ENCODE measurements at places on chromosomes 13 and 19.
A peak's percentile ranks its signal among the peaks of the same experiment; 100 is the strongest.

DNA sequence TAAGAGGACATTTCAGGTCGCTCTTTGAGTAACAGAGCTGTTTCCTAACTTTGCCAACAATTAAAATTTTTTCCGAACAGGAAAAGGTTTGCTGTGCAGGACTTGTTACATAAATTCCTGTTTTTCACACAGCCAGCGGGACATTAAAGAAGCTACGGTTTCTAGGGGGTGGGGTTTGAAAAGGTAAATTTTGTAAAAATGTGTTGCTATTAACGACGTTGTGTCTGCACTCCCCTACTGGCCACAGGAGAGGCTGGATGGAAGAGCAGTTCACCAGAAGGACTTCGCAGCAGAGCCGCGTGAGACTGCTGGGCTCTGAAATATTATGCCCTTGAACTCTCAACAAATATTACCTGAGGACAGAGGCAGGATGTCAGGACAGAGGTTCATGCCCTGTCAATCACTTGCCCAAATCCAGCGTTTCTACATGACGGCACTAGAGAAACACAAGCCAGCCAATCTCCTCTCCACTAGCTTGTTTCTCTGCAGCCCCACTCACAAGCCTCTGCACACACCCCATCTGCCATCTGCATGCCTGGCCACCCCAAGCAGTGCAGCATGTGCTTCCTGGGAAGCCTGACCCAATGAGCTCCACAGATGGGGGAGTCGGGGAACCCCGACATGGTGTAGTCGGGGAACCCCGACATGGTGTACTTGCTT is 102.0 kb downstream of the FOXO1 start:
- no peak for DNase-seq

- DNase-seq, result no peak
These were observed 8.3 kb downstream of the IRS2 start for GRCh38 chr13:109778102-109778542.

DNA sequence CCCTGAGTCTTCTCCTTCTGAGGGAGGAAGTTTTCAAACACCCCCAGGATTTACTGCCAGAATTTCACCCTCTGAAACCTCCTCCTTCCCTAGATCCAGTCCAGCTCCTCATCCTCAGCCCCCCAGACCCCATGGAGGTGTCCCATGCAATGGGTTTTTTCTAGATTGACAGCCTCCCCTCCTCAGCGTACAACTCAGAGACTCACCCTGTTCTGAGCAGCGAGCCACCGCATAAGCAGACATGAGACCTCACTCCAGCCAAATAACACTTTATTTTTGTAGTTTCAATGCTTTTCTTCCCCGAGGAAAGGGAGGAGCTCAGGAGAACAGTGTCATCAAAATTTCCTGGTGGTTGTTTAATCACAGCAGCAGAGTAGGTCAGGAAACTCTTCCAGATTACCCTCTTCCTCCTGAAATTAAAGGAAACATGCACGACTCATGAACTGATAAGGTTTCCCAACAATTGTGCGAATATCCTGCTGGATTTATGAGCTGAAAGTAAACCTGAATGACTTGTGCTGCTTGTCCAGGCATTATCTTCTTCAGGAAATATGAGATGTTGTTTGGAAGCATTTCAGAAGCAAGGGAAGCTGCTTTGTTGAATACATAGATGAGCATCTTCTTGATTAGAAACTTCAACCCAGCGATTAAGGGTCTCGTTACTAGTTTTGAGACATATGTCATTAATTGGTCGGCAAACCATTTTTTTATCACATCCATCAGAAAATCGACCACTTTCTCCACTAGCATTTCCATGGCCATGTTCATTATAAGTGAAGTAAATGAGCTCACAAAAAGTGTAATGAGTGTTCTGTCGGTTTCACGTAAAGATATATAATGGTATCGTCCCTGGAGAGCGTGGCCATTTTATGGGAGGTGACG is 36.2 kb downstream of the ERICH4 start:
- DNase-seq, result no peak

- no peak for DNase-seq
These were observed 24.9 kb upstream of the RNF113B start for GRCh38 chr13:98201984-98202383.

- DNase-seq, result peak; percentile 61
These were observed 29.6 kb upstream of the RCBTB2 start for GRCh38 chr13:48562296-48563066.

GRCh38 chr13:94431574-94431973 is 47.9 kb downstream of the DCT start:
- DNase-seq, result no peak

GRCh38 chr19:43624933-43625332 is 5.5 kb upstream of the ZNF428 start:
- peak; percentile 59 for DNase-seq

DNA sequence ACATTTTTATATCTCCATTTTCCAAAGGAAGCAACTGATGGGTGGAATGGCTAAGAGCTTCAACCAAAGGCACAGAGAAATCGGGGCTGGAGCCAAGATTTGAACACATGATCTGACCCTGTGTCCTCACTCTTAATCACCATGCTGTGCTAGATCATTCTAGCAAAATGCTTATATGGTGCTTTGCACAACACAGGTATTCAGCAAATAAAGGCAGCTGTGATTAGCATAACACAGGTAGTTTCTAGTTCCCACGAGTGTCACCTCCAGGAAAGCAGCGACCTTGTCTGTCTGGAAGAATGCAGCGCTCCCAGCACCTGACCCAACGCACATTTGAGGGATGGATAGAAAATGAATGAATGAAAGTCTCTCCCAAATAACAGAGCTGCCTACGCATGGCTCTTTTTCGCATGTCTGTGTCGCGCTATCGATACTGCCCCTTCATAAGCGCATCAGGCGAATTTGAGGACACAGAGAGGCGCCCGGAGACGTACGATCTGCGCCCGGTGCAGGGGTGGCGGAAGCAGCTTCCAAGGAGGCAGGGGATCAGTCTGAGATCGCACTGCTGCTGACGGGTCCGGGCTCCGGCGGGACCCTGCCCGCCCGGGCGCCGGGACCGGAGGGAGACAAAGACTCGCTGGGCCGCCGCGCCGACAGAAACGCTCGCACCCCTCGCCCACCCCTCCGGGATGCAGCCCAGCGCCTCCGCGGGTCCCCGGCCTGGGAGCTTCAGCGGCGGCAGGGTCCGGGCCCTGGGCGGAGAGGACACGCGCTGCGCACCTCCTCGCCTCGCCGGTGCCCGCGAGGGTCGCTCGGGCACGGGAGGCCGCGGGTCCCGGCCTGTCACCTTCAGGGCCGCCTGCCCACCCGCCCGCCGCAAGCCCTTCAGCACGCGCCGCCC is 609 bp downstream of the EPS15L1 start:
- no peak for DNase-seq

- no peak for DNase-seq
These were observed 10.9 kb upstream of the KDM4B start for GRCh38 chr19:4957981-4958380.

DNA sequence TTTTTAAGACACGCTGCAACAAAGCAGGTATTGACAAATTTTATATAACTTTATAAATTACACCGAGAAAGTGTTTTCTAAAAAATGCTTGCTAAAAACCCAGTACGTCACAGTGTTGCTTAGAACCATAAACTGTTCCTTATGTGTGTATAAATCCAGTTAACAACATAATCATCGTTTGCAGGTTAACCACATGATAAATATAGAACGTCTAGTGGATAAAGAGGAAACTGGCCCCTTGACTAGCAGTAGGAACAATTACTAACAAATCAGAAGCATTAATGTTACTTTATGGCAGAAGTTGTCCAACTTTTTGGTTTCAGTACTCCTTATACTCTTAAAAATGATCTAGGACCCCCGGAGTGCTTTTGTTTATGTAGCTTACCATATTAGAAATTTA is 1.2 kb downstream of the BRCA2 start:
- DNase-seq, result no peak

GRCh38 chr13:79522583-79522982 is 41.6 kb downstream of the NDFIP2 start:
- peak; percentile 9 for DNase-seq

DNA sequence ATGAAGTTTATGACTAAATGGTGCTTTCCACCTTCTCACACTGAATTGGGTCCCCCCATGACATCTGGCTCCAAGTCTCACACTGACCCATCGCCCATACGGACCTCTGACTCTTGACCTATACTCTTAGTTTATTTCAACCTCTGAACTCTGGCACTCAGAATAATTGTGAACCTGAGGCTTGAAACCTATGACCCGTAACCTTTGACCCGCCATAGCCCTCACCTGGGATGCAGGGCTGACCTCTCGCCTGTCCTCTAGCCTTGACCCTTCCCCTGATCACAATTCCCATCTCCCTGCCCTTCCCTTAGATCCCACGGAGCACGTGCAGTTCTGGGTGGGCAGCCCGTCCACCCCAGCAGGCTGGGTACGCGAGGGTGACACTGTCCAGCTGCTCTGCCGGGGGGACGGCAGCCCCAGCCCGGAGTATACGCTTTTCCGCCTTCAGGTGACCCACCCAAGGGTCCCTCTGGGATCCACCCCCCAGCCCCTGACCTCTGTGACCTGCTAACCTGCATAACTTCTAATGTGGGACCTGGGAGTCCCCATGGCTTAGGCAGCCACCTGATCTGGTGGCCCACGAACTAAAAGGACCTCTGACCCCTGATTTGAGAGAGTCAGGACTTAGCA is 5.1 kb downstream of the BCAM start:
- DNase-seq, result no peak

DNA sequence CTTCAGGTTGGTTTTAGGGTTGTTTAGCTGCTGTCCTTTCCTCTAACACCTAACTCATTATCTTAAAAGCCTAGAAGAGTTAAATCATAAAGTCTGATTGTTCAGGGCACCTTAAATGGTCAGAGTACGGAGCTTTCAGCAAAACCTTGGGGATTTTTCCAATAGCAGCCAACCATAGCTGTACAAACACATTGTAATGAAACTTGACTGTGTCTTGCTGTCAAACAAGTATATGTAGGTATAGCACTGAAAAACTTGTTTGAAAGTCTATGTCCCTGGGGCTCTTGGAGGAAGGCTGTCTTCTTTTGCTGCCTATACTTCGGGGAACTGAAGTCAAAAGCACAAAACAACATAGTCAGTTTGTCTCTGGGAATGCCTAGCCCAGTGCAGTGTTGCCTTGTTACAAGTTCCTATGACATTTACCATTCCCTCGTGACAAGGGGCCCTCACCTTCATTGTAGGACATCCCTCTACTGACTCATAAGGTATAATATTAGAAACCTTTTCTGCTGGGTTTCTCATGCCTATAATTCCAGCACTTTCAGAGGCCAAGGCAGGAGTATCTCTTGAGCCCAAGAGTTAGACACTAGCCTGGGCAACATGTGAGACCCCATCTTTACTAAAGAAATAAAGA is 474.5 kb upstream of the NBEA start:
- DNase-seq, result no peak

- DNase-seq, result no peak
These were observed 235.7 kb upstream of the RXFP2 start for GRCh38 chr13:31503626-31504025.

GRCh38 chr19:39805104-39805503 is 26.4 kb downstream of the LEUTX start:
- no peak for DNase-seq

DNA sequence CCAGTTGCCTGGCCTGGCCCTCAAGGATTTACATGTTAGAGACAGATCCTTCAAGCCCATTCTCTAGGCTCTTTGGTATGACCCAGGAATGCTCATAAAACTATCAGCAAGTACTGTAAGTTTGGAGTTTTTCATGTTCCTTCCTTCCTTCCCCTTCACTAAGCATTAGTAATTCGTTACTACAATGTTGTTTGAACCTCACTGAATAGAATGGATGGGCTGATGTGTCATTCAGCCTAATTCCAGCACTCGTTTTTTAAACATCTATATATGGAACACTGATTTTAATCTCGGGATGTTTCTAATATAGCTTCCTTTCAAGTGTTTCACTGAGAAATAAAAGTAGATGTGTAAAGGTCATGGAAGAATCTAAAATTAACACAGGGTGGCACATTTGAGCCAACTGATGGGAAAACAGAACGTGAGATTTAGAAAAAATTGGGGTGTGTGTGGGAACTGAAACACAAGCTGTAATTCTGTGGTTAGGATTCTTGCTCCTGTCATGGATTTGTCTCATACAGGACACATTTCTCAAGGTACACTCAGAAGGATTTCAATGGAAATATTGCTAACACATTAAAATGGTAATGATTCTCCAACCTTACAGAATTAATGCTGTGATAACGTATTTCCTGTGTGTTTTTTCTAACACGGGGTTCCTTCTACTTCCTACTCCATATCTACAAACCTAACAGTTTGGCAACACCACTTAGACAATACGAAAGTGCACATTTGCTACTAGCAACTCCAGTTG is 93.4 kb downstream of the FLT1 start:
- no peak for DNase-seq

DNA sequence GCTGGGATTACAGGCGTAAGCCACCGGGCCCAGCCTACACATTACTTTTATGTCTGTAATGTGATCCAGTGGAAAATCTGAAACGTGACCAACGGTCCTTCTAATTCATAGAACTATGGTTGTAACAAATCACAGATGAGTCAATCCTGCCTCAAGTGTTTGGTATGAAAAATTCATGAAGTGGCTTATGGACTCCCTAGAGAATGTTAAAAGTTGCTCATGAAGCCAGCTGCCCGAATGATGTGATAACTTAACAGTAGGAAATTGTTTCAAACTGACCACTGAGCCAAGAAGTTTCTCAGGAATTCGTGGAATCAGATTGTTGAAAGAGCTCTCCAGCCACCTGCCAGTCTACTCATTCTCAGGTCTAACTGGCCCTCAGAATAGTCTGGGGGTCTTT is 59.4 kb upstream of the FARP1 start:
- DNase-seq, result no peak

GRCh38 chr13:106374631-106375030 is 160.8 kb downstream of the EFNB2 start:
- DNase-seq, result no peak

DNA sequence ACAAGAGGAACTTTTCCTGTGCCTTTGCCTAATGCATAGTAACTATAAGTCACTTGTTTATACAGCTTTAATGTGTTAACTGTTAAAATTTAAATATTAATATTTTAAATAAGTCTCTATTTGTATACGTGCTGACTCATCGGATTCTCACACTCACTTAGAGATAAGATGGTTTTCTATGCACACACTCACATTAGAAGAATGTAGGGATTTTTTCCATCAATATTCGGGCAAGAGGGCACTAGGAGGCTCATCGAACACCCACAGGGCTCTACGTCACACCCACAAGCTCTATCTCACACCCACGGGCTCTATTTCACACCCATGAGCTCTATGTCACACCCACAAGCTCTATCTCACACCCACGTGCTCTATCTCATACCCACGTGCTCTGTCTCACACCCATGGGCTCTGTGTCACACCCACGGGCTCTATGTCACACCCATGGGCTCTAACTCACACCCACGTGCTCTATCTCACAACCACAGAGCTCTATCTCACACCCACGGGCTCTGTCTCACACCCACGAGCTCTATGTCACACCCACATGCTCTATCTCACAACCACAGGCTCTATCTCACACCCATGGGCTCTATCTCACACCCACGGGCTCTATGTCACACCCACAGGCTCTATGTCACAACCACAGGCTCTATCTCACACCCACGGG is 73.4 kb downstream of the COL4A2 start:
- DNase-seq, result no peak

Data from GM19239 (cell line).